ENCODE measurements at places on chromosomes 3 and 15.

GRCh38 chr3:177776661-177777101 is 579.4 kb upstream of the TBL1XR1 start:
- DNase-seq, result no peak

DNA sequence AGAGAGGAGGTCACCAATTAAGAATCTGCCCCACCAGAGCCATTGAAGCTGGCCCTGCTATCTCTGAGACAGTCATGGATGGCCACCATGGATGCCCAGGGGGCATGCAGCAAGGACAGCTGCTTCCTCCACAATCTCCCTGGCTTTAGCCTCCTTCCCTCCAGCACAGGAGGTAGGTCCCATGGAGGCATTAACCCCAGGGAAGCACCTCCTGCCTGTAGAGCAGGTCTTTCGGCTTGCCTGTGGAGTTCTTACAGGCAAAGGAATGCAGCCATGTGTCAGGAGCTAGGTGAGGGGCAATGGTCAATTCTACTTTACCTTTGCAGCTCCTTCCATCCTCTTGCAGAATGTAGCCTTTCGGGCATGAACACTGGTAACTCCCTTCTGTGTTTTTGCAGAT is 93.8 kb downstream of the DUT start:
- no peak for DNase-seq

GRCh38 chr3:139764936-139765335 is 87.2 kb upstream of the NMNAT3 start:
- no peak for DNase-seq

DNA sequence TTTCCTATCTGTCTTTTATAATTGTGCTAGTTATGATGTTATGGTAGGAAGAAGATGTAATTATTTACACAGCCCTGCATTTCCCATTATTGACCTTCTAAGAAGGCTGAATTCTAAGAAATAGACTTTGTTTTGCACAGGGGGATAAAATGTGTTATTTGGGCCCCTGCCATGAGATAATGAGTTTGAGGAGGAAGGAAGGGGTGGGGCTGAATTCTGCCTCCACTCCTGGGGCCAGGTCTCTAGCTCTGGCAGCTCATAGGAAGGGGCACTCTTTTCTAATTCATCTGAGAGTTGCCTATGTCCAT is 69.2 kb upstream of the GOLGA8B start:
- no peak for DNase-seq

DNA sequence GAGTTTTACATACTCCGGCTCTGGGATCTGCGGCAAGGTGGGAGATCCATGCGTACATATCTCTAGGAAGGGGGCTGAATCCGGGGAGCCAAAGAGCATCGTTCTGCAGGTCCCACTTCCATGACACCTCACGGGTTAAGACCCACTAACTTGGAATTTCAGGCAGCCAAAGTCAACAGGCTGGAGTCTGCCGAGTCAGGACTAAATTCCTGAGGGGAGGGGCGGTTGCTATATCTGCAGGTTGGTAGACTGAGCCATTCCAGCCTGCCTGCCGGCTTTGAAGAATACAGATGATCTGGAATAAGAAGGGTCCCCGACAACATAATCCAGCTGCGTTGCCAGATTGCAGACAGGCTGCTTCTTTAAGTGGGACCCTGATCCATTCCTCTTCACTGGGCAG is 65.4 kb upstream of the PEX5L start:
- no peak for DNase-seq

DNA sequence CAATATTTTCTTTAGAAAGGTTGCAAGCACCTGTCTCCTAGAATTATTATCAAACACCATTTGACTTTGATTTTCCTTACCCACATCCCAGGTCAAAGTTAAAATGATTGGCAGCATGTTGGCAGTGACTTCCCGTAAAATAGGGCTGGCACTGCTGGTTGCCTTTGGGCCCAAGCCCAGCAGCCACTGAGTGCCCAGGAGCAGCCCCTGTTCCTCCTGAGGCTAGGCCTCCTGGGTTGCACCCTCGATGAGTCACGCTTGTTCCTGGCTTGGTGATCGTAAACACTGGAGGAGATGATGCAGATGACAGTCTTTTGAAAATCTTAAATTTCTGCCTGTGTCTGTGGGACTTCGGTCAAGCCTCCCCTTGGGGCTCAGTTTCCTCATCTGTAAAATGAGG is 290.0 kb downstream of the TLE3 start:
- DNase-seq, result no peak

Measured in NCI-H82 (cell line).